ENCODE measurements at places on chromosomes 11 and 22.

- DNase-seq, result no peak
These were observed 17.8 kb downstream of the PRRG4 start for GRCh38 chr11:32847511-32847910.

DNA sequence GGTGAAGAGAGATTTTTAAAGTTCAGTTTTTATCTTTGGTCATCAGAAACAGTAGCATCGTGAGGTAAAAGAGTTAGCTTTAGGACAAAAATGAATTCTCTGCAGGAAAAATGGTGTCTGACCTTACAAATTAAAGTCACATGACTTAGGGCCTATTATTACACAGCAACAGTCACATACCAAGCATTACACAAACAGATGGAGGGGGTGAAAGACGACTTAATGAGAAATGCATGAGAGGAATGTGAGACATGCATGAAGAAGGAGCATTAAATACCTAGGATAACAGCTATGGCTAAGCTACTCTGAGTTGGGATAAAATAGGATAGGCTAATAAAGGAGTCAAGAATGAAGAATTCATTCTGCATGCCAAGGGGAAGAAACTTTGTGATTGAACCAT is 77.5 kb downstream of the BLID start:
- DNase-seq, result no peak

DNA sequence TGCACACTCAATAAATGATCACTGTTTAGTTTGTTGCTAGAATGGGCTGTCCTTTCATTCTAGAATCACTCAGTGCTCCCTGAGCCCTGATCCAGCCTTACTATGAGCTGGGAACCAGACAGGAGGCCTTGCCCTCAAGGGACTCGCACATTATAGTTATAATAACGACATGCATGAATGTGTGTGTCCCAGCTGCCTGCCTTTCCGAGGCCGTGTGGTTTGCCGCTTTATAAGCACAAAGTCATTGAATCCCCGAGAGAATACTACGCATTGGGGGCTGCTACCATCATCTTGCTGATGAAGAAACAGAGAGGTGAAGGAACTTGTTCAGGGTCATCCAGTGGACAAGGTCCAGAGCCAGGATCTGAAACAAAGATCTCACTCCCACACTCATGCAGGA is 75.7 kb downstream of the NFAM1 start:
- DNase-seq, result no peak

GRCh38 chr11:113048820-113049768 is 87.9 kb downstream of the NCAM1 start:
- no peak for DNase-seq

- DNase-seq, result no peak
These were observed 16.6 kb downstream of the CAPRIN1 start for GRCh38 chr11:34068111-34068510.

DNA sequence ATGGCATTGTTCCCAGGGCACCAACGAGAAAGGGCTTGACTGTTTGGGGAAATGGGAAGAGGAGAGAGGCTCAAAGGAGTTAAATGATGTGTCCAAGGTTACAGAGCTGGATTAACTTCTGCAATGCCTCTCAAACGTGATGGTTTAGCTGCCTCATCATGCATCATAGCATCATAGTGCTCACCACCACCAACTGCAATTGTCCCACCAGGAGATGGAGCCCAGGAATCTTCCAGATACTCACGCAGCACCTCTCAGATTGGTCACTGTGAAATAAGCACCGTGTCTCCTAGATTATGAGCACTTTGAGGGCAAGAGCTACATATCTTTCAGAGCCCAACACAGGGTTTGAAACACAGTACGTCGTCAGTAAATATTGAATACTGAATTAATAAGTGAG is 69.2 kb downstream of the PRSS23 start:
- no peak for DNase-seq

Data from ELF-1 (cell line).